AG10803 (cell line): ENCODE measurements at places on chromosomes 6 and 20.
A peak's percentile ranks its signal among the peaks of the same experiment; 100 is the strongest.

- DNase-seq, result no peak
These were observed 981.5 kb upstream of the ADGRB3 start for GRCh38 chr6:67653561-67653960.

GRCh38 chr6:29005183-29005885, at the start of gene ZNF311:
Gene ZNF311, minus strand, starts transcription at chr6:29005315. Its CDS starts 1,361 bp downstream, at chr6:29003954.
- DNase-seq, result peak; percentile 64

DNA sequence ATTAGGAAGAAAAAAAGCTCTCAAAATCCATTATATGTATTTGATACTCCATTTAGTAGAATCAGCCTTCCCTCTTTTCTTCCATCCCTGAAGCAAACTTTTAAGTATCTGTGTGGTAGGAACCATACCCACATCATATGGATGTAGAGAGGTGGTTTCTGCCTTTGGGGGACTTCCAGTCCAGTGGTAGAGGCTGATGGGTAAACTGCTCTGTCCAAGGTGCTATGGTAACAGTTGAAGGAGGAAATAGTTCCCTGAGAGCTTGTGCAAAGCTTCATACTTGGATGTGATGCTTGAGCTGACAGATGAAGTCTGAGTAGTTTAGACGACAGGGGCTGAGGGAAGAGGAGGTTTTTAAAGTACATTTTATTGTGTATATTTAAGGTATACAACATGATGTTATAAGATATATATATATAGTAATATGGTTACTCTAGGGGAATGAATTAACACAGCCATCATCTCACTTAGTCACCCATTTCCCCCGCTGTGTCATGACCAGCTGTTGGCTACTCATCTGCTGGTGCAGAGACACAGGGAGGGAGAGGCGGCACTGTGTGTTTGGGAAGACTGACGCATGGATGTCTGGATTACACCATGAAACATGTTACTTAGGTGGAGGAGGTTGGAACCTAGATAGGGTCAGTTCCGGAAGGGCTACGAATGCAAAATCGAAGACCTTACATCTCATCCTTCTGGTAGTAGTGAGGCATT, 185.2 kb downstream of the FARS2 start:
- no peak for DNase-seq

DNA sequence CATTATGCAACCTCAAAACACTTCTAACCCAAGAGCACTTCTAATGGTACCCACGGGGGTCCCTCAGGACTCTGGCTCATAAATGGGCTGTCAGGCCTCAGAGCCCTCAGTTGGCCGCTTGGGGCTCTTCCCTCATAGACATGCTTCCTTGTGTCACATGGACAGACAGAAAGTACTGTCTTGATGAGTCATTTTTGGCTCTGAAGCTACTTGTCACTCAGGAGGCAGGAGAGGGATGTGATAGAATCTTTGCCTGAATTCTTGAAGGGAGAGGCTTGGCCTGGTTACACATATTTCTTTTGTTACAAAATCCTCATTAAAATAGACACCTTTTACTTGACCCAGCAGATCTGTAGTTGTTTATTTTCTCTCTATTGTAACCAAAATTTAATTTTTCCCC, 15.1 kb upstream of the EDN1 start:
- peak; percentile 44 for DNase-seq

GRCh38 chr20:64048402-64049044, 916 bp downstream of the SOX18 start:
- DNase-seq, result no peak

DNA sequence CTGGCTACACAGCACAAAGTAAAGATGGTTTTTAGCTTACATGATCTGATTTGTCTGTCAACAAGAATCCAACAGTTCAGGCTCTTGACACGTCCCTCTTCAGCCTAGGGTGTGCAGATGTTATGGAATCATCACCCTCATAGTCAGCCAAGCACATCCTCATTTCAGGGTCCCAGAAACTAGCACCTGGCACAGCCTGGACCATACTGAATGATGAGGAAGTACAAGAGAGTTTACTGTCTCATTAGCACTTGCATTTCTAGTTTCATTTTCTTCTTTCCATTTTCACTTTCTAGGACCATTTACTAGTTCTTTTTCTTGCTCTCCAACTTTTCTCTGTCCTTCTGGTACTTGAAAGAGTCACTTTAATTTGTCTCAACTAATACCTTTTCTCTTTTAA, 6.5 kb downstream of the RIPOR2 start:
- no peak for DNase-seq

DNA sequence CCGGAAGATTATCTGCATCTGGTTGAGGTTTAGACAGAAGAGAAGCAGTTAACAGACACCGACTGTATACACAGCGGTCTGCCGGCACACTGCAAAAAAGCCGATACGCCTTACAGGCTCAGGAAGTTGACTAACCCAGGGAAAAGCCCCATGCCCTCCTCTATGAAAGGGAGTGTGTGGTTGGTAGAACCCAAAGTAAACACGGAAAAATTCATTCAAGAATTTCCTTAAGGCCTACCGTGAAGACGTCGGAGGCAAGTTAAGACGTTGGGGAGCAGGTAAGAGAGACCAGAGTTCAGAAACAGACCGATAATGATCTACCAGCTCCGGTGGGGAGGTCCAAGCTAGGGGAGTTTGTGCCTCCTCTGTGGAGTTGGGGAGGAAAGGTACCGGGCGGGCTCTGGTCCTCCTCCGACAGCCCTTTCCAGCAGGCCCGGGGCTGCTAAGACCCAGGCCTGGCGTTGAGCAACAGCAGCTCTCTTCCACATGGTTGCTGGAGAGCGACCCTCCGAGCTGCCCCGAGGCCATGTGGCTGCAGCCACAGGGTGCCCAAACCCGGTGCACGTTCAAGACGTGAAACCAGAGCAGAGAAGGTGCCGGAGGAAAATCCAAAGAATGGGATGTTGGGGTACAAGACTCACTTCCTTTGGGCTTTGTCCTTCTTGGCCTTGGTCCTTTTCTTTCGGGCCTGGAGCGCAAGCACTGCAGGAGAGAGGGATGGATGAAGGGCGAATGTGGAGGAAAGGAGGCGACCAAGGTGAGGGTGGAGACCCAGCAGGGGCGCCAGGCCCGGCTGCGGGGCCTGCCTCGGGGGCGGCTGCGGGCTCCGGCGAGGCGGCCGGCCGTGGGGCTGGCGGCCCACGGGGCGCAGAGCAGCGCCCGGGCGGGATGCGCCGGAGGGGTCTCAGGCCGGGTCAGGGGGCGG, 809 bp downstream of the SRPK1 start:
- DNase-seq, result peak; percentile 40

DNA sequence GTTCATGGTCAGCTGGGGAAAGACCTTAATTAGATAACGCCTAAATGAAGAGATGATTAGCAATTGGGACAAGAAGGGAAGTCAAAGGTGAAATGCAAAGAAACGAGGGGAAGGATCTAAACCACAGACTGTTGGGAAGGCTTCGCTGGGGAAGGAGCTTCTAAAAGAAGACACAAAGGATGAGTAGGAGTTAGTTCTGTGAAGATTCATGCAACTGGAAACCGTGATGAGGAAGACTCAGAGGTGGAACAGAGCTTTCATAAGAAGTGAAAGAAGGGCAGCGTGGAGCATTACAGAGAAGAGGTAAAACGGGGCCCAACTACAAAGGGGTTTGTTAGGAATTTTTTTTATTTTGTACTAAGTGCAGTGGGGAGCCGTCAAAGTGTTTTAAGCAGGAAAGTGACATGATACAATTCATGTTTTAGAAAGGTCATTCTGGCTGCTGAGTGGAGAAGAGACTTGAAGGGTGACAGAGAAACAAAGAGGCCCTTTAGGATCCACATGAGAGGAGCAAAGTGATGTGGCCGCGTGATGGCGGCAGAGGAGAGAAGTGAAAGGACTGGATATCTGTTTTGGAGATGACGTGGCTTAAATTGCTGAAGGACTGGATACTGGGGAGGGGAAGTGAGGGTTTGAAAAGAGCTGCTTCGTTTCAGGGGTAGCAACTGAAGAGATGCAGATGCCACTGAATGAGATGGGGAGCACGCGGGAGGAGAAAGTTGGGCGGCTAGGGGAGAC, 33.6 kb downstream of the TTI1 start:
- DNase-seq, result no peak

DNA sequence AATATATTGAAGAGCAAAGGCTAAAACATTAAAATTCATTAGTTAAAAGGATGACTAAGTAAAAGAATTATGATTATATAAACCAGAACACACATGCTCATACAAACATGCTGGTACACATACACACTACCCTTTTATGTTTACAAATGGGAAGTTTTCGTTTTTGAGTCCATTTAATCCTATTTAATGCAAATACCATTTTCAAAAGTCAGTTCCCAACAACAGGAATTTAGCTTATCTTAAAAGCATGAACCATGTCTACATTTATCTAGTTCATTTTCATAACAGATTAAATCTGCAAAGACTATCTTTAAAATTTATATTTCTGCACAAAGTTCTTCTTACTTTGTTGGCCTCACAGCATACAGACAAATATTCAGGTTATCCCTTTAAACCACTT, 42.5 kb downstream of the MAN1A1 start:
- DNase-seq, result no peak

DNA sequence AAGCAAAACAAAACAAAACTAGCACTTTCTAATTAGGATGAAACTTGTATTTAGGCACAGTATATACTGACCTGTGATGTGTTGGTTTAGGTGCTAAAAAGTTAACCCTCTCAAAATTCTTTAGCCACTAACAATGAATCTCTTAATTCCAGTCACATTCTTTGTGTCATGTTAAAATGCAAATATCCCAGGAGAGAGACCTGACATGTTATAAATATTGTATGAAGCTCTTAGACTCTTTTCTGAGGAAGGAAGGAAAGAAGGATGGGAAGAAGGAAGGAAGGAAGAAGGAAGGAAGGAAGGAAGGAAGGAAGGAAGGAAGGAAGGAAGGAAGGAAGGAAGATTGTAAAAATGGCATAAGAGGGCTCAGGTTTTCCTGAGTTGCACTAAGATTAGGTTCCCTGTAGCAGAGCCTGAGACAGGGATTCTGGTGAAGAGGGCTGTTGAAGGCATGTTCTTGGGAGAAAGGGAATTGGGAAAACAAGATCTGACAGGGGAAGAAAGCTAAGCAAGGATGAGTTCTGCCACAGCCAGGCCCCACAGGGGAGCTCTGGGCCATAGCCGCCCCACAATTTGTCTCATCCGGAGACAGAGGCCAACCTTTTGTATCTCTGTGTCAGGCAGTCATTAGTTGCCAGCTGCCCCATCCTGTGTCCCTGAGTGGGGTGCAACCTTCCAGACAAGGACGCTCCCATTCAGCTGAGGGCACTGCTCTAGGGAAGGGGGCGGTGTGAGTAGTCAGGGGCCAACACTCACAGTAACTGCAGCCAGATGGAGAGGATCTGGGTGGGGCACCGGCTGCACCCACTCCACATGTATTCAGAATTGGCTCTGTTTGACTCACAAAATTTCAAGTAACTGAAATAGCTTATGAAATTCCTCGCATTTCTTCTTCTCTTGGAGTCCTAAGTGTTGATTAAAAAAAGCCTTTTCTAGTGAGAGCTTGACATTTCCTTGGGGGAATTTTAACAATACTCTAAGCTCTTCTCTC, 189.3 kb upstream of the ARG1 start:
- DNase-seq, result peak; percentile 72

DNA sequence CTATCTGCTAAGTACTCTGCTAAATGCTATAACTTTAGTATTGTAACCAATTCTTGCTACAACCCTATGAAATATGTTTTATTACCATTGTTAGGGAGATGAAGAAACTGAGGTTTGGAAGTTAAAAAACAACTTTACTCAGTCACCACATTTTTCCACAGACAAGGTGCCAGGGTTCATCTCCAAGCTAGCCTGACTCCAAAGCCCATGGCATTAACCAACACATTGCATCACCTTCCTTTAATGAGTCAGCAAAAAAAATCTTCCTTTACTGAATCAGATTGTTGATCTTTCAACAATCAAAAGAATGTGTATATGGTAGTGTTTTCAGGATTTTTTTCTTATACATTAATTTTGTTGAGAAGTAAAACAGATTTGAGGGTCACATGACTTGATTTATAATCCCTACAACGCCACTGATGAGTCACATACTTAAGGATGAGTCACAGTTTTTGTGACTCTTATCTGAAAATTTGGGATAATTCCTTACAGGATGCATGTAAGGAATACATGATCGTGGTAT, 41.5 kb downstream of the MAN1A1 start:
- peak; percentile 86 for DNase-seq
